ENCODE measurements at places on chromosomes 7 and 10.

GRCh38 chr7:118288098-118288497, 63.6 kb downstream of the ANKRD7 start:
- DNase-seq, result peak; percentile 34

DNA sequence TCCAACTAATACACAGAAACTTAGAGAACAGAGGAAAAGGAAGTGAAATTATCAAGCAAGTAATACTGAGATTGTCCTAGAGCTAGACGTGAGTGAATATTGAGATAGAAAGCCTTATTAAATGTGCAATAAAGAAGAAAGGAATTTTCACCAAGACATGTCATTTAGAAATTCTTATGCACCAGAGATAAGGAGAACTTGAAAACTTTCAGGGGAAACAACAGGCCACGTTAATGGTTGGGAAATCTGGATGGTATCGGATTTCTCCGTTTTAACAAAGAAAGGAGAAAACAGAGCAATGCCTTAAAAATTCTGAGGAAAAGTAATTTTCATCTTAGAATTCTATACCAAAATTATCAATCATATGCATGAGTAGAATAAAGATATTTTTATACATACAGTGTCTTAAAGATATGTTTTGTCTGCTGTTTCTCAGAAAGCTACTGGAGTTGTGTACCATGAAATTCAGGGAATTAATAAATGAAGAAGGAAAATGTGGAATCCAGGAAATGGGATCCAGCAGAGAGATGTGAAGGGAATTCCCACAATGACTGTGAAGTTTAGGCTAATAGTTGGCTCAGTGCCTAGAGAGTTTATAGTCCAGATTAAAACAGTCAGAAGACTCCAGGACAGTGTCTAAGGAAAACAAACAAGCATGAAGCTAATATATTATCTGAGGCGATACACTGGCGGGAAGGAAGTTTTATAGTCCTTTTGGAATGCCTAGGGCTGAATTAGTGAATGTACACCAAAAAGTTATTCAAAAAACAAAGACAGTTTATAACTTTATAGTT, 159.5 kb downstream of the PPP1R9A start:
- DNase-seq, result no peak

GRCh38 chr10:92914478-92915325, 66.4 kb downstream of the EXOC6 start:
- DNase-seq, result peak; percentile 63

- no peak for DNase-seq
Measured at GRCh38 chr7:158382363-158383254, 205.0 kb downstream of the PTPRN2 start.

DNA sequence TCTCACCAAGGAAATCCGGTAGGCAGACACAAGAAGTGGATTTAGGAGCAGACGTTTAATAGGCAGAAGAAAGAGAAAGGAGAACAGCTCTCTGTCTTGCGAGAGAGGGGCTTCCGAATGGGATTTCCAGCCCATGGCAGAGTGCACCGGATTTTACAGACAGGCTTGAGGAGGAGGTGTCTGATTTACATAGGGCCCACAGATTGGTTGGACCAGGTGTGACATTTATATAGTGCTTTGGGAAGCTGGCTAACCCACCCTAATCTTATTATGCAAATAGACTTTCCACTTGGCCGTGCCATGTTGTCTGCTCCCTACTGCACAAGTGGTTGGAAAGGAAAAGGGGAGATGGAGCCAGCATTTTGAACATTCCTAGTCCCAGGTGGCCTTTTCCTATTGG, 57.8 kb downstream of the ANKMY2 start:
- DNase-seq, result no peak

- DNase-seq, result no peak
Measured at GRCh38 chr10:86522510-86522855, 891 bp upstream of the WAPL start.

GRCh38 chr10:106917452-106918055, 247.0 kb downstream of the SORCS1 start:
- no peak for DNase-seq

- peak; percentile 98 for DNase-seq
Measured at GRCh38 chr7:2820508-2820934, 23.6 kb downstream of the GNA12 start.

- DNase-seq, result peak; percentile 93
Measured at GRCh38 chr7:143205560-143206293, 16.1 kb upstream of the TAS2R40 start.

DNA sequence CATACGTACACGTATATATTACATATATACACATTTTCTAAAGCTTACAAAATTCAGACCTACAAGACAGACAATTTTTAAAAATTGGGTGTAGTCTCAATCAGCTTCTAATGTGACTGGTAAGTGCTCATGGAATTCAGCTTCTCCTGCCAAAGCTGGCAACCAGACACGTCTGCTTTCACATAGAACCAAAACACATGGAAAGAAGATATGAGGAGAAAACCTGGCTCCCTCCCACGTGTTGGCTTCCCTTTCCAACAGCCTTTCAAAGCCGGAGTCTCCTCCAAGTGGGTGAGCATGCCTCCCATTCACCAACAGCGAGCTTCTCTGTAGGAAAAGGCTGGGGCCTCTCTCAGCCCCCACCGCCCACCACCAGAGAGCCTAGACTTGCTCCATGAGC, 33.4 kb downstream of the CDCA7L start:
- DNase-seq, result no peak

GRCh38 chr7:26684447-26684846, 179.9 kb downstream of the SKAP2 start:
- DNase-seq, result no peak

DNA sequence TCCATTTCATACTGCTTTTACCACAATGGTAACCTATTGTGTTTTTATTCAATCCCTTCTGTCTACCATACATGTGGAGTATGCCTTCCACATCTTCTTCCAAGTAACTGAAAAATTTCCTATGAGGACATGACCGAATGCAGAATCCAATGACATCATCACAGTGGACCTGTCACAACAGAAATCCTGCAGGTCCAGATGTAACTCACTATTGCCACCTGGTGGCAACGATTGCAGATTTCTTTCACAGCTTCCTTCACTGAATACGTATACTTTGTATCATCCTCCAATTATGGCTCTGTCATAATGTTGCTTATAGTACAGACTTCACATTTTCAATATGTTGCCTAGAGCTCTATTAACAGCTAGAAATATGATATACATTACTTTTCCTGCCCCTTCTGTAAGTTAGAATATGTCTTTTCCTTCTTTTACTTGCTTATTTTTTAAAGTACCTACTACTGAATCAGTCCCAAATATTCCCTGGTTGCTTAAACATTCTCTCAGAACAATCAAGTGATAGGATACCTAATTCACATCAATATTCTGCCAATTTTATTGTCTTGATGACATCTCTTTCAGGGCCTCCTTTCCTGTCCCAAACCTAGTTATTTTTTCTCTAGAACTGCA, 45.4 kb downstream of the SLC13A1 start:
- peak; percentile 82 for DNase-seq

- no peak for DNase-seq
Measured at GRCh38 chr10:8060010-8060703, 5.7 kb downstream of the GATA3 start.

- no peak for DNase-seq
Measured at GRCh38 chr7:926061-927030, 28.1 kb downstream of the ADAP1 start.

GRCh38 chr7:107836237-107837144, 33.5 kb upstream of the SLC26A3 start:
- no peak for DNase-seq

DNA sequence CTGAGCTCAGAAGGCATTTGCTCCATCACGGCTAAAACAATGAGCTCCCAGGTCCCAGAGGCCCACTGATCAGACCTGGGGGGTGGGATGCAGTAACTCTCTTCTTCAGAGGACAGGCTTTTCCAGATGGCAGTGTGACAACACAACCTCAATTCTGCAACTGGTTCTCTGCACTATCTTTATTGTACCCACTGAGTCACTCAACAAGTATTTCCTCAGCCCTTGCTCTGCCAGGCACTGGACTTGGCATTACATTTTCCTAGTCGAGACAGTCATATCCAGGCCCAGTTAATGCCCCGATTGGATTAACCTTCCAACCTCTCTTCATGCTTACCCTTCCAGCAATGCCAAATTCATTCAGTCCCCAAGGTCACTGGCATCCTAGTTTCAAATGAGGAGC, 72.6 kb downstream of the JAZF1 start:
- DNase-seq, result no peak

GRCh38 chr7:156104501-156105336, 292.5 kb upstream of the SHH start:
- DNase-seq, result no peak

DNA sequence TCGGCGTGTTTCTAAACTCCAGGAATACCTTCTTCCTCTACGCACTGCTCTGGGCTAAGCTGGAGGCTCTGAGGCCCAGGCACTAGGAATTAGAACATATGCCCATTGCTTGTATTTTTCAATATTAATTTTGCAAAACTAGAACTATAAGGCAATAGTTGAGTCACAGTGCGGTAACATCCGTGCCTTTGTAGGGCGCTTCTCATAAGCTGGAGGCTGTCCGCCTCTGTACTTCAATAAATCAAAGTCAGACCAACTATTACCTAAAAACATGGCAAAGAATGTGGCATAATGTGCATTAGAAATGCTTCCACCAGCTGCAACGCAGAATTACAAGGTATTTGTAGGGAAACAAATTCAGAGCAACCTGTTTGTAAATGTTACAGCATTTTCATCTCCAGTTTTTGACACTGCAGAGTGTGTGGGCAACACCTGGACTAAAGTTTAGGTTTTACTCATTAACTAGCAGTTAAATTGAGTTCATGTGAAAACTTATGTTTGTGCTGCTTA, 440 bp upstream of the MINDY3 start:
- DNase-seq, result no peak

GRCh38 chr10:62233356-62234076, 35.1 kb downstream of the RTKN2 start:
- no peak for DNase-seq

DNA sequence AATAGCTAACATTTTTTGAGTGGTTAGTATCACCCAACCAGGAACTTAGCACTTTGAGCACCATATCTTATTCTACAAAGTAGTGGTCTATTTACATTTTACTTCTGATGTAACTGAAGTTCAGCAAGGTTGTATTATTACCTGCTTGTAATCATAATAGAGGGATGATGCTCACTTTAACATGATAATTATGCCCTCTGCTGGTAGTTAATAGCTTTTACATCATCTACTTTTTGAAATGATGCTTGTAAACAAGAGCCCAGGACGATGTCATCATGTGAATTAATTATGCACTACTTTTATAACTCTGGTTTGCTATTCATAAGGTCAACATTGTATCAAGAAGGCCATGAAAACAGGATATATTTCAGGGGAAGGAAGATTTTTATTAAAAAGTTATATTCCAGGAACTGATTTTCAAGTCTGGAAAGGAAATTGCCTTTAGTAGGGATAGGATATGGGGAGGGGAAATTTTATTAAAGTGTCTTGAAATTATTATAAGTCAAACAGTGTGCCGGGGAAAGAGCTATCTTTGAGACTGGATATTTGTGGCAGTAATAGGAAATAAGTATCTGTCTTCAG, 80.3 kb upstream of the SCIN start:
- DNase-seq, result peak; percentile 31

- DNase-seq, result peak; percentile 56
Measured at GRCh38 chr7:88169717-88170320, 50.0 kb downstream of the SRI start.

DNA sequence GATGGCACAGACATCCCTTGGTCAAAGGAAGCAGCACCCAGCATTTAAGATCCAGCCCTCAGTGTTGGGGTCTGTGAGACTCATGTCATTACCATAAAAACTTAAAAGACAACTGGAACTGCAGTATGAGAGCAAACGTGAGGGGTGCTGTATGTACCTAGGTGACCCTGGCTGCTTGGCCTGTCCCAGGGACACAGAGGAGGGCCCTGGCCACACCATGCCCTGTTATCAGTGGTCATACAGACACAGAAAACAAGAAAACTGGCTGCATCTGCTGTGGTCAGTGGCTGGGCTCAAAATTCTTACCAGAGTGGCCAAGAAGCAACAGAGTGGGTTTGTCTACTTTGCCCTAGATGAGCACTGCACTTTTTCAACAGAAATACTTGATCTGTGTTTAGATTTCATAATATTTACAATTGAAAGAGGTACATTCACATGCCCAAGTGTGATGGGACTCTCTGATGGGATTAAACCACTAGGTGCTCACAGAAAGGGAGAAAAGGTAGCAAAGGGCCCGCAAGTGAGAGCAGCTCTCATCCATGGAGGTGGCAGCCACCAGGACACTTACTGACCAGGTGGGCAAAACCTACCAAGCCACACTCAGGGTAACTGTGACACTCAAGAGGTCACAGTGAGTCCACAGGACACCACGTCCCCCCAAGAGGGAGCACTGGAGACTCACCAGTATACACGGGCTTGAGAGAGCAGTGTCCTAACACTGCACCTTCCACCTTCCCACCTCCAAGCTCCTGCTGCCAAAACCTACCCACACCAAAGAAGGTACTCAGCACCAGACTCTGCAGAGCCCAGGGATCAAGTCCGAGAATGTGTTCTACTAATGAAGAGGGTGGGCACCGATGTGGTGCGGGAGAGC, 68.1 kb upstream of the CAMK2B start:
- no peak for DNase-seq

GRCh38 chr10:35185260-35186034, 58.8 kb downstream of the CREM start:
- no peak for DNase-seq

DNA sequence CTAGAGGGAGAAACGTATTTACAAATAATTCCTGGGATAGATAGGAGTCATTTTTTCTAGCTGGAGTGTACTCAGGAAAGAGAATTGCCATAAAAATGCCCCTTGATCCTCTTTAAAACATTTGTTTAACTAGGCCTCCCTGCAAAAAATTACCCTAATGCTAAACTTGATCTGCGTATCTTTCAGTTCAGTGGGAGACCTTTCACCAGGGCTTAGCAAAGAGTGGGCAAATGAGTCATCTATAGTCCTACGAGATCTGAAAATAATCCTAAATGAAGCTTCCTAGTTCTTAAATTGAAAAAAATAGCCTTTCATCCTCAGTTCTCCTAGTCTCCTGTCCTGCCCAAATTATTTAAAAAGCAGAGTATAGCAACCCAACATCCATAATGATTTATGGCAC, 198.6 kb upstream of the FRMD4A start:
- no peak for DNase-seq

DNA sequence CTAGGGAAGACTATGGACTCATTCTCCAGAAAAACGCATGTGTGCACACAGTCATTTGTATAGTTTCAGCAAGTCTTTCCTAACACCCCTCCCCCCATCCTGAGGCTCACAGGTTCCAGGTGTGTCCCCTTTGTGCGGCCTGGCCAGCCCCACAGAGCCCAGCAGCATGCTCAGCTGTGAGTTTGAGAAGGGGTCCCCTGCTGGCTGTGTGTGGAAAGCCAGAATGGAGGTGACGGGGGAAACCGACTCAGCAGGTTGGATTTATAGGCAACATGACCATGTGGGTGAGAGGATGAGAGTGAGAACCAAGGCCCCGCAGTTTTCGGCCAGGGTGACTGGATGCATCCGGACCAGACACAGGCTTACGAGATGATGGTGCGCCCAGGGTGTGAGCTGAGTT, 9.9 kb downstream of the PTPRE start:
- no peak for DNase-seq
